Endodermal cell (in vitro differentiated cells): ENCODE measurements at places on chromosomes 7 and 10.

- DNase-seq = no peak
Observed at GRCh38 chr7:77393261-77393660, 22.9 kb downstream of the GSAP start.

- DNase-seq = no peak
Observed at GRCh38 chr7:91050677-91051076, 213.6 kb upstream of the FZD1 start.

DNA sequence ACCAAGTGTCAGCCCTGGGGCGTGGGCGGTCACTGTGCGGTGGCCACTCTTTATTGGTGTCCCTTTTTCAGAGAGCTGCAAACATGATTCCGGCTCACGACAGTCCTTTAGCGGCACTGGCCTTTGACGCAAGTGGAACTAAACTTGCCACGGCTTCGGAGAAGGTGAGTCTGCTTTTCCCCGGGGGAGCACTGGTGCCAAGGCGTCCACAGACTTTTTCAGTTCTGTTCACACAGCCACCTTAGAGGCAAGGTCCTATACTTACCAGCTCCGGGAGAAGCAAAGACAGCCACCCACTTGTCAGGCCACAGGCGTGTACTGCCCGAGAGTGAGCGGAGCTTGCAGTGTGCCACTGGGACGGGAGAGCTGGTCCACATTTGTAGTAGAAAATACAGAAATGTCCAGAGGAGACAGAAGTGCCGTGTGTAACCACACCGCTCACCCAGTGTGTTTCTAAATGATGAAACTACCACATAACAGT is 27.9 kb downstream of the WIPI2 start:
- no peak for DNase-seq

DNA sequence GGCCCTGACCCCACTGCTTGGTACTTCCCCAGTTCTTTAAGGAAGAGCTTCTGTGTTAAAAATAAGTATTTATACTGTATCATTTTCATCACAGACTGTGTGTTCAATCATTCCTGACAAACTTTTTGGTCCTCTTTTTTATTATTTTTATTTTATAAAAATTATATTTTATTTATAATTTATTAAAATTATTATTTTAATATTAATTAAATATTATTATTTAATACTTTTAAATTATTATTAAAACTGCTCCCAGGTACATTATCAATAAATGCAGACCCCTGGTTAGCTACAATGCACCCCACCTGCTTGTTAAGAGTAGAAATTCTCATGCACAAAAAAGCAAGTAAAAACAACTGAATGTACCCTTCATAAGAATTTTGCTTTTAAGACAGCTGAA is 172.0 kb downstream of the GLI3 start:
- DNase-seq = no peak

DNA sequence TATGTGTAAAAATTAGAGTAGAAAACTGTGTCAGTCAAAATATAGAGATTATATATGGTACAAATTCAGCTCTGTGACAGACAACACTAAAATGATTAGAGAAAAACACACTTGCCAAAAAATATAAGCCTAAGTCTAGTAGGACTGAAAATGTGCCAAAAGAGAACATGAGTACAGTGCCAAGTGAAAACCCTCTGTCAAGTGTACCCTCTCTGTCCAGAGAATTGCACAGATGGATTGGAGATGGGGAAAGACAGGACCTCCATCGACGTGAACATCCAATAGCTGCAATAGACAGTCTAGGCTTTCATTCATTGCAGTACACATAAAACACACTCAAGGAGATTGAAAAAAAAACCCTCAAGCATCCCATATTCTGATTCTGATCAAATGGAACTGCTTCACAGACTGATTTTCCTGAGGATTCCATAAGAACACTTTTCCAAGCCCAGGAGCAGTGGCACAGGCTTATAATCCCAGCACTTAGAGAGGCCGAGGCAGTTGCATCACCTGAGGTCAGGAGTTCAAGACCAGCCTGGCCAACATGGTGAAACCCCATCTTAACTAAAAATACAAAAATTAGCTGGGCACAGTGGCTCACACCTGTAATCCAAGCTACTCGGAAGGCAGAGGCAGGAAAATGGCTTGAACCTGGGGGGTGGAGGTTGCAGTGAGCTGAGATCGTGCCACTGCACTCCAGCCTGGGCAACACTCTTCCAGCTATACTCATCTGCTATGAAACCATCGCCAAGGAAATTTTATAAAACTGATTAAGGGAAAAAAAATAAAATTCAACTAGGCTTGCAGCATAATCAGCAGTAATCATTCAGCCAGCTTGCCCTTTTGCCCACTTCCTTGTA is 110.0 kb upstream of the TRIM24 start:
- DNase-seq = no peak

DNA sequence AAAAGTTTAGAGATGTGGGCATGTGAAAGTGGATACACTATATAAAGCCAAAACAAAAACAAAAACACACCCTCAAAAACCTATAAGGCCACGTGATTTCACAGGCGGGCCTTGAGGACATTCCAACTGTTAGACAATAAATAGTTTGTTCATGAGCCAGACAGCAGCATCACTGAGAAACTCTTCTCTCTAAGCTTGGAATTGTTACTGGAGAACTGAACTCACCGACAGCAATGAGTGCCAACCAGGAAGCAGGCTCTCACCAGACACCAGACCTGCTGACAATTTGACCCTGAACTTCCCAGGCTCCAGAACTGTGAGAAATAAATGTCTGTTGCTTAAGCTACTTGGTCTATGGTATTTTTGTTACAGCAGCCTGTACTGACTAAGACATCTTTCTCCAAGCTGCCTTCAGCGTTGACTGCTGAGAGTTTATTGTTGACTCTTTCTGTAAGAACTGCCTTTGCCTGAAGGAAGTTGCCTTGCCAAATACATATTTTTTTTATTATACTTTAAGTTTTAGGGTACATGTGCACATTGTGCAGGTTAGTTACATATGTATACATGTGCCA is 107.5 kb downstream of the EPDR1 start:
- no peak for DNase-seq

GRCh38 chr10:8581521-8582225 is 527.2 kb downstream of the GATA3 start:
- DNase-seq = no peak
